ENCODE measurements at places on chromosomes 1 and 21. TPM values are rescaled to one million over a fixed set of nuclear protein-coding genes. Genes with fewer than 3 reads are reported as not detected.

MPL gene
- total RNA-seq, result 0.48 TPM

DNAJC6 gene
- 0.77 TPM for total RNA-seq

TGFB2 gene
- not detected for total RNA-seq

BSND gene
- total RNA-seq, result not detected

CFHR4 gene
- total RNA-seq, result not detected

CASZ1 gene
- 70.6 TPM for total RNA-seq

MSH4 gene
- 0.45 TPM for total RNA-seq

CD1C gene
- total RNA-seq, result not detected

GBP5 gene
- total RNA-seq, result 219 TPM

PDE9A gene
- total RNA-seq, result 1.0 TPM

IL6R gene
- total RNA-seq, result 3.8 TPM

DMRTA2 gene
- not detected for total RNA-seq

TNNT2 gene
- not detected for total RNA-seq

ATP13A2 gene
- total RNA-seq, result 53.6 TPM

SPSB1 gene
- 0.82 TPM for total RNA-seq

CRP gene
- total RNA-seq, result not detected

SPRR2A gene
- not detected for total RNA-seq

AXDND1 gene
- 2.0 TPM for total RNA-seq

SPATA1 gene
- 2.1 TPM for total RNA-seq

S100A3 gene
- total RNA-seq, result not detected

ADCY10 gene
- total RNA-seq, result not detected

RBBP4 gene
- 224 TPM for total RNA-seq

EIF4G3 gene
- 107 TPM for total RNA-seq

C1orf185 gene
- total RNA-seq, result not detected

SPRR1B gene
- not detected for total RNA-seq

HNRNPU gene
- total RNA-seq, result 504 TPM

UBL4B gene
- total RNA-seq, result not detected

WNT3A gene
- total RNA-seq, result not detected

GNG4 gene
- total RNA-seq, result 0.12 TPM

PRAMEF18 gene
- not detected for total RNA-seq

LRRC42 gene
- 8.9 TPM for total RNA-seq

NKAIN1 gene
- not detected for total RNA-seq

ELAVL4 gene
- not detected for total RNA-seq

DENND2C gene
- total RNA-seq, result 1.7 TPM

SGIP1 gene
- 0.05 TPM for total RNA-seq

DIO1 gene
- total RNA-seq, result not detected

CAMSAP2 gene
- 0.89 TPM for total RNA-seq

SELP gene
- total RNA-seq, result 2.5 TPM

NBPF6 gene
- total RNA-seq, result not detected

SDHC gene
- total RNA-seq, result 86.0 TPM

ARTN gene
- 1.4 TPM for total RNA-seq

SLC19A1 gene
- total RNA-seq, result 9.0 TPM

SEC16B gene
- not detected for total RNA-seq

PADI2 gene
- 0.88 TPM for total RNA-seq

NCDN gene
- 7.9 TPM for total RNA-seq

S100A8 gene
- total RNA-seq, result 220 TPM

RAB3B gene
- total RNA-seq, result not detected

USH2A gene
- not detected for total RNA-seq

OR14K1 gene
- not detected for total RNA-seq

FALEC gene
- not detected for total RNA-seq

KRTAP21-2 gene
- total RNA-seq, result not detected

LEFTY1 gene
- not detected for total RNA-seq

CFAP45 gene
- 1.6 TPM for total RNA-seq
